Islet precursor cell (in vitro differentiated cells): ENCODE measurements at places on chromosomes 1 and 21.
A peak's percentile ranks its signal among the peaks of the same experiment; 100 is the strongest.

GRCh38 chr1:172322219-172323061 lies 98.0 kb upstream of the C1orf105 start:
- DNase-seq: no peak

GRCh38 chr1:111988743-111989453 lies 570 bp downstream of the KCND3 start:
- no peak for DNase-seq

GRCh38 chr1:13700521-13701270 lies 708 bp downstream of the PRDM2 start:
- DNase-seq: no peak

- DNase-seq: no peak
Observed at GRCh38 chr1:190940951-190941350, 463.3 kb upstream of the BRINP3 start.

GRCh38 chr21:45109831-45110492 lies 35.6 kb downstream of the ADARB1 start:
- no peak for DNase-seq

DNA sequence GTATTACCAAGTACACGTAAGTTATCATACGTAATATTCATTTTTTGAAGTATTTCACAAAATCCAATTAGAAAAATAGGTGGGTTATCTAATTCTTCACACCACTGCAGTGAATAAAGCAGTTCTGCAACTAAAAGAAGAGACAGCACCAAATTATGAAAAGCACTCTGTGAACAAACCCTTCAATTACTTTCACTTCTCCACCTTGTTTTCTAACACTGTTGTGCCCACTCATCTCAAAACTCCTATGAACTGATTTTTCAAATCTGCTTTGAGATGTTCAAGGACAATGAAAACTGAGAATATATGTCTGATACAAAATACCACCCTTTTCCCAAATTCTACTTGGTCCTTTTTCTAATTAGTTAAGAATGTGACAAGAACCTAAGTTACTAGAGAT lies 39.4 kb downstream of the LTN1 start:
- DNase-seq: no peak

DNA sequence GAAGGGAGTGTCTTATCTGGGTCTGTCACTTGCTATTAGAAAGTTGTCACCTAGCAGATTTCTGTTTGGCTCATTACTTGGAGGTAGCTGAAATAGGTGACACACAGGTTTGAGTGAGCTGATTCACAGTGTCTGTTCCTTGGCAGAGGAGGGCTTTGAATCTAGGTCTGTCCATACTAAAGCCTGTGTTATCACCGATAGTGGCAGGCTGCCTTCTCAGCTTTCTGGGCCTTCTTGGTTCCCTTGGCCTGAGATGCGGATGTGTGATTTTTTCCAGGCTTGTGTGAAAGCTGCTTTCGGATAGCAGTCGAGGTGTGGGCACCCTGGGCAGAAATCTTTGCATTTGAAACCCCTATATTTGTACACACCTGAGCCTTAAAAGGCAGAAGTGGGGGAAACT lies 73.9 kb downstream of the ACTL8 start:
- DNase-seq: peak; percentile 28

- DNase-seq: peak; percentile 62
Observed at GRCh38 chr1:207808322-207808705, 56.5 kb downstream of the CD46 start.

- peak; percentile 65 for DNase-seq
Observed at GRCh38 chr1:115456441-115456961, 118.5 kb upstream of the NGF start.

GRCh38 chr1:161531986-161532643 lies 7.8 kb downstream of the HSPA6 start:
- no peak for DNase-seq

GRCh38 chr1:22133247-22133930 lies 9.5 kb downstream of the WNT4 start:
- DNase-seq: no peak

DNA sequence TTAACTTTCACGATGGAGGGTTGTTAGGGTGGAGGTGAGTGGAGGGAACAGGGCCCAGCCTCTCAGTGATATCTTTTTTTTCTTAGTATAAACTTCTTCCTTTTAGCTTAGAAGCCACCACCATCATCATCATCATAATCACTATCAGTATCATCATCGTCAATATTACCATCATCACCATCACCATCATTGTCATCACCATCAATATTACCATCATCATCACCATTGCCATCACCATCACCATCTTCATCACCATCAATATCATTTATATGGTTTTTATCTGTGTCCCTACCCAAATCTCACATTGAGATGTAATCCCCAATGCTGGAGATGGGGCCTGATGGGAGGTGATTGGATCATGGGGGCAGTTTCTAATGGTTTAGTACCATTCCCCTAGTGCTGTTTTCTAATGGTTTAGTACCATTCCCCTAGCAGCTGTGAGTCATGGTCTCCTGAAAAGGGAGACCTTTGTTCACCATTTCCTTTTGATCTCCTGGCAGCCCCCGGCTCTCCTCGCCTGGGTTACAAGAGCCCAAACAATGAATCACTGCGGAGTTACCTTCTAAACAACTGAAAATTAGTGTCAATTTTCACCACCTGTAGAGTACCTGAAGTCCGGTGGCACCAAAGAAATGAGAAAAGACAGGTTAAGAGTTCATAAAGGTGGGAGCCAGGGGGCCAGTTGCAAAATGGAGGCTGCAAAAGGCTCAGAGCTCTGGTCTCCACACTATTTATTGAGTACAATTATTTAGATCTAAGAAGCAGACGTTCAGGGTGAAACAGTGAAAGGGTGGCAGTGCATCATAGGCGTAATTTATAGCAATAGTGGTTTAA lies 3.1 kb upstream of the PLA2G2E start:
- peak; percentile 80 for DNase-seq

- DNase-seq: peak; percentile 73
Observed at GRCh38 chr1:243849421-243850201, 432 bp downstream of the AKT3 start.

GRCh38 chr1:152411134-152411533 lies 2.9 kb downstream of the CRNN start:
- no peak for DNase-seq

DNA sequence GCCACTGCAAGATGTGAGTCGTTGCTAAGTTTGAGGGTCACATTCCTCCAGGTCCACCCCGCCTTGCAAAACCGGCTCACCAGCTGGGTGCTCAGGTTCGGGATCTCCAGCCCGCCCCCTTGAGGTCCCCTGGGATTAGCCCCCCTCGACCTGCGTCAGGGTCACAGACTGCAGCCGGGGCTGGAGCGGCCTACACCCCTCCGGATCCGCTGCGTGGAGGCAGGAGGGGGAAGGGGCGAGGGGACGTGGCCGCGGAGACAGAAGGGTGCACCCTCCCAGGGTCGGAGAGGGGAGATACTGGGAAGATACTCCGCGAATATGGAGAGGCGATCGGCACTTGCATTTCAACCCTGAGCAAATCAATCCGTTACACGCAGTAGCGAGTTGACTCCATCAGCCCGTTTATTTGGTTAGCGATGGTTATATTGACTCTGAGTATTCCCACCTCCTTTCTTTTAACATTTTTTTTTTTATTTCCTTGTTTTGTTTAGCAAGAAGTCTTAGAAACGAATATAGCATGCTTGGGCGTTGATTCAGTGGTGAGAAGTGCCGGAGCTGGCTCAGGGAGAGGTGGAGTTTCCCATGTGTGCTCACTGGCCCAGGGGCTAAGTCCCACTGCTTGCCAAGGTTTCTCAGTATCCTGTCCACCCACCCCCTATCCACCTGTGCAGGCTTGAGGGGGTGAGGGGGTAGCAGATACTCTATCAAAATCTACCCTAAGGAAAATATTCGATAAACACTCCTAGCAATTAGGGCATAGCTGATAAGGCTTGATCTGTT lies 997 bp downstream of the IFNAR2 start:
- DNase-seq: peak; percentile 64

- DNase-seq: no peak
Observed at GRCh38 chr1:155077758-155078445, 735 bp upstream of the EFNA3 start.

- DNase-seq: no peak
Observed at GRCh38 chr1:101293461-101294051, 56.7 kb downstream of the S1PR1 start.

DNA sequence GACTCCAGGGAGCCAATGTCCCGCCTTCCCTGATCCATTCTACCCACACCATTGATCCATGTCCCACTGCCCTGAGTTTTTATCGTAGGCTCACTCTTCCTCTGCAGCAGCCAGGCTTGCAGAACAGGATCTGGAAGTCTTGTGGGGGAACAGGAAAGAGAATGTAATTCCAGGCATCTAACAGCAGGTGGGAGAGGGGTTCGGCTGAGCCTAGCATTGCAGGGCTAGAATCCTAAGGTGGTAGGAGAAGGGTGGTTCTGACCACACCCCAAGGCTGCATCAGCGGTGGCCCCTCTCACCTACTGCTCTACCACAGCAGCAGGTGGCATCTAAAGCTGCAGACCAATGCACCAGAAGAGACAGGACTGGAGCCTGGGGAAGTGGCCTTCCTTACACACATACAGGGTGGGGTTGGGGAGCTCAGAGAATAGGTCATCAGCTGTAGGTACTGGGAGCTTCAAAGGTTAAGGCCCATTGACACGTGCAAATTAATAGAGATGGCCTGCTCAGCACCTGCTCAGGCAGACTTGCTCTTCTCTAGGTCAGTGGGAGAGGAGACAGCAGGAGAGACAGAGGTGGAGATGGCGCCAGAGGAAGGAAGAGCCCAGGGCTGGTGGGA lies 20.5 kb downstream of the KNCN start:
- DNase-seq: peak; percentile 78

- DNase-seq: no peak
Observed at GRCh38 chr1:98196012-98196411, 275.2 kb upstream of the DPYD start.

- DNase-seq: no peak
Observed at GRCh38 chr1:17365293-17365692, 6.7 kb upstream of the PADI6 start.

GRCh38 chr21:31366825-31367224 lies 22.8 kb upstream of the TIAM1 start:
- peak; percentile 63 for DNase-seq

- no peak for DNase-seq
Observed at GRCh38 chr1:21680381-21680780, 11.2 kb upstream of the RAP1GAP start.

- no peak for DNase-seq
Observed at GRCh38 chr1:209619696-209620486, 32.3 kb downstream of the LAMB3 start.

GRCh38 chr1:87918398-87918797 lies 589.7 kb downstream of the LMO4 start:
- no peak for DNase-seq

DNA sequence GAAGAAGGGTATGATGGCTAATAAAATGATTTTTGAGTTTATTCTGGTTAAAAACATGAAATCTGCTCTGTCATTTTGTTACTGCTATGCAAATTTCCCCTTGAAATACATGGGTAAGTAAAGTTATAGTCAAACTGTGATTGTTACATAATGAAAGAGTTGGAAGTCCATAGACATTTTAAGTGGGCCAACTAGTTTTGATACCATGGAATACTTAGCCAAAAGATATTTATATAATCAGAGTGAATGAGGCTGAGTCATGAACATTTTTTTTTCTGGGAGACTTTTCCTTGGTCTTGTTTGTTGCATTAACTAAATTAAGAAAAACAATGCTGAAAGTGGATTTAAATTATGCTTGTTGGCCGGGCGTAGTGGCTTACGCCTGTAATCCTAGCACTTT lies 58.2 kb upstream of the MPC2 start:
- no peak for DNase-seq

DNA sequence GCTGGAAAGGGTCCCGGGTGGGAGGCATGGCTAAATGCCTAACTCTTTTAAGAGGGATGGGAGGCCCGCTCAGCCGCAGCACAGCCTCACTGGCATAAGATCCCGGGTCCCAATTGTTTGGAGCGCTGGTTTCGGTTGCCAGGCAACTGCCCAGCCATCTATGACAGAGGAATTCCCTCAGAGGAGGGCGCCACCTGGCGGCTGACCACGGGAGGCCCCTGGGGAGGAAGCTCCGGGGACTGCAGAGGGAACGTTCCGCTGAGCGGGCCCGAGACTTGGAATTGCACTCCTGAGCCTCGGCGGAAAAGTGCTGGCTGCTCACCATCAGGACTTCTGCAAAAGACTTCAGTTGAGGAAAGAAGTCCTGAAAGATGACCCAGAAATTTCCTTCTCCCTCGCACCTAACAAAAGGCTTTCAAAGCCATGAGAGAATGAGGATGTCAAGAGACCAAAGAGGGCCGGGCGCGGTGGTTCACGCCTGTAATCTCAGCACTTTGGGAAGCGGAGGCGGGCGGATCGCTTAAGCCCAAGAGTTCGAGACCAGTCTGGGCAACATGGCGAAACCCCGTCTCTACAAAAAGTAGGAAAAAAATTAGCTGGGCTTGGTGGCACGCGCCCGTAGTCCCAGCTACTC lies 1.1 kb upstream of the ELAPOR1 start:
- DNase-seq: peak; percentile 98

GRCh38 chr1:204177133-204177532 lies 11.0 kb upstream of the REN start:
- no peak for DNase-seq

DNA sequence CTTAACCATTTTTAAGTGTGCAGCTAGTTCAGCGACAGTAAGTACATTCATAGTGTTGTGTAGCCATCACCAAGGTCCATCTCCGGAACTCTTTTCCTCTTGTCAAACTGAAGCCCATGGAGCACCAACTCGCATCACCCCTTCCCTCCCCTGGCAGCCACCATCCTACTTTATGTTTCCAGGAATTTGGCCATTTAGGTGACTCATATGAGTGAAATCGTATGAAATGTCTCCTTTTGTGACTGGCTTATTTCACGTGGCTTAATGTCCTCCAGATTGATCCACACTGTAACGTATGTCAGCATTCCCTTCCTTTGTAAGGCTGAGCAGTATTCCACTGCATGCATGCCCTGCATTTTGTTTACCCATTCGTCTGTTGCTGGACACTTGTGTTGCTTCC lies 2.5 kb downstream of the COL6A2 start:
- peak; percentile 14 for DNase-seq

- DNase-seq: no peak
Observed at GRCh38 chr1:43348343-43348808, 10.4 kb upstream of the CDC20 start.

DNA sequence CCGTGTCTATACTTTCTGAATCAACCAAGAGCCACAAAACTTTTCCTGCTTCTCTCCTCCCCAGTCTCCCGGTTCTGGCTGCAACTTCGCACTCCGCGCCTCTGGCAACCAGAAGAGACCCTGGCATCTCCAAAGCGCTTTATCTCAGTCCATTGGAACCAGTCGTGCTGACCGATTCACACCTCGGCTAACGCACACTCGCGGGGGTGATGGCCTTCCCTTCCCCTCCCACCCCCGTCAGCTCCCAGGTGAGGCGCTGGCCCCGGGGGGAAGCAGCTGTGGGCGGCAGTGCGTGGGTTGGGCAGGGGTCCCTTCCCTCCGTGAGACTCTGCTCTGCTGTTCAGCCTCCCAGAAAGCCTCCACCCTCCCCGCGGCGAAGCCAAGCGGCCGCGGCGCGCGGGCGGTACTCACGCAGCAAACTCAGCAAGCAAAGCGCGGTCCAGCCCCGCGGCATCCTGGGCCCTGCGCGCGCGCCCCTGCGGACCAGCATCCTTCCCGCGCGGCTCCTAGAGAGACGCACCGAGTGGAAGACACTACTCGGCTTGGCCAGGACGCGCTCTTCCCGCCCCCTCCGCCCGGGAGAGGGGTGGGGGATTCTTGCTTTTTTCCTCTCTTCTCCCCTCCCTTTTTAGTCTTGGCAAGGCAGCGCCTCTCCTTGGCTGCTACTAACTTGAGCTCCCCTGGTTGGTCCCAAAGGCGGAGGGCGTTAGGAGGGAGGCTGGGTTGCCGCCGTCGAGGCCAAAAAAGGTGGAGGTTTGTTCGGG lies at the start of gene CD34:
Gene CD34, minus strand, starts transcription at position 535 of the 764 bp plus-strand sequence. Its CDS starts 45 bp downstream, at position 490.
- no peak for DNase-seq
